Renal pelvis (tissue), 12 donors: ENCODE measurements at places on chromosomes 7 and 10.
A peak's percentile ranks its signal among the peaks of the same experiment; 100 is the strongest.

DNA sequence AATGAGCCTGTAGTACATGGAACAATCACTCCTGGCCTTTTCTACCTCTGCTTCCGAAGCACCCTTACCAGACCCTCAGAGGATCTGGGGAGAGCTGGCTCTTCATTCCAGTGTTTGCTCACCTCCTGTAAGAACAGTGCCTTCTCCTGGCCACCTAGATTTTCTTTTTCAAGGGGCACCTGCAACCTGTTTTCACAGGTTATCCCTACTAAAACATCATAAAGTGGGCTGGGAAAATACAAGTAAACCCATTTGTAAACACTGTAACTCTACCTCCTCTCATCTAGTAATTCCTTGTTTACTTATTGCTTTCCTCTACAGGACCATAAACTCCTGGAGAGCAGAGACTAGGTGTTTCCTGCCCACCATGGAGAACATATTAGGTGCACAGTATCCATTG lies 1.1 kb downstream of the PIK3AP1 start:
- DNase-seq = no peak

- DNase-seq = no peak
Observed at GRCh38 chr10:17009212-17009700, 120.4 kb downstream of the CUBN start.

- no peak for DNase-seq
Observed at GRCh38 chr7:149846436-149847046, 8.4 kb downstream of the ZNF862 start.

DNA sequence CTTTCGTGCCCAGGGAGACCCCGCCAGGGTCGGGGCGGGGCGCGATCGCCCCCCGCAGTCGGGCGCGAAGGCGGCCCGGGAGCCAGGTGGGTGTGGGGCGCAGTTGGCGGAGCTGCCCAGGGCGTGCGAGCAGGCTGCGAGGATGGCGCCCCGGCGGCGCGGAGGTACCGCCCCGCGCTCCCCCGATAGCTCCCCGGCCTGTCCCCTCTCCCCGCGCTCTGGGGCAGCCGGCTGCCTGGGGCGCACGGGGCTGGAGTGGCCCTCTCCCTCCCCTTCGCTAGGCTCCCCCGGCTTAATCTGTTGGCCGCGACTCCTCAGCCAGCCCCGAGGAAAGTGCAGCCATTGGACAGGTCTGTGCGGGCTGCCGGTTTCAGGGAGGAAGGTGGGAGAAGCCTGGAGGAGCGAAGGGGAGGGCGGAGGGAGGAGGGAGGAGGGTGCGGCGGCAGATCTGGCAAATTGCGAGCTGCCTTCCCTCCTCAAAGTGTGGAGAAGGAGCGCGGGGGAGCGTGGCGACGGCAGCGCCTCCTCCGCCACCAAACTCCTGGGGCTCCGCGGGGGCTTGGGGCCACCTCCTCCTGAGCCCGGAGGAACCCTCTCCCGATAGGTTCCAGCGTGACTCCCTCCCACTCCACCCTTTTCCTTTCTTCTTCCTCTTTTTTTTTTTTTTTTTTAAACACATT lies 361 bp upstream of the PLXDC2 start:
- peak; percentile 88 for DNase-seq

- no peak for DNase-seq
Observed at GRCh38 chr10:117542706-117543224, at the start of gene EMX2. Gene EMX2 (plus strand): TSS chr10:117542746. CDS start chr10:117543268, 522 bp downstream.

- no peak for DNase-seq
Observed at GRCh38 chr10:4296161-4296560, 511.2 kb upstream of the KLF6 start.

- DNase-seq = no peak
Observed at GRCh38 chr10:20879136-20879535, 18.0 kb downstream of the NEBL start.

DNA sequence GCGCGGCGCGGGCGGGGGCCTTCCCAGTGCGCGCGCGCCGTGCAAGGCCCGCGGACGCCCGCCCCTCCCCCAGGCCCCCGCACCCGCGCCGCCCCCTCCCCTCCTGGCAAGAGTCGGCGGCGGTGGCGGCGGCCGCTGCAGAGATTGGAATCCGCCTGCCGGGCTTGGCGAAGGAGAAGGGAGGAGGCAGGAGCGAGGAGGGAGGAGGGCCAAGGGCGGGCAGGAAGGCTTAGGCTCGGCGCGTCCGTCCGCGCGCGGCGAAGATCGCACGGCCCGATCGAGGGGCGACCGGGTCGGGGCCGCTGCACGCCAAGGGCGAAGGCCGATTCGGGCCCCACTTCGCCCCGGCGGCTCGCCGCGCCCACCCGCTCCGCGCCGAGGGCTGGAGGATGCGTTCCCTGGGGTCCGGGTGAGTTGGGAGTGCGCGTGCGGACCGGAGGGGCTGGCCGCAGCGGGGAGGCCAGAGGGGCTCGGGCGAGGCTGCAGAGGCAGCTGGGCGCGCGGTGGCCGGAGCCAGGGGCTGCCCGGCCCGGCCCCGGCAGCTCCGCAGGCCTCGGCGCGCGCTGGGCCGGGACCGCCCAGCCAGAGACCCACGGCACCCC lies at the start of gene BMPR1A:
Gene BMPR1A, plus strand, starts transcription at position 109 of the 602 bp plus-strand sequence. CDS start 119,400 bp downstream, outside the sequence.
- DNase-seq = peak; percentile 94

DNA sequence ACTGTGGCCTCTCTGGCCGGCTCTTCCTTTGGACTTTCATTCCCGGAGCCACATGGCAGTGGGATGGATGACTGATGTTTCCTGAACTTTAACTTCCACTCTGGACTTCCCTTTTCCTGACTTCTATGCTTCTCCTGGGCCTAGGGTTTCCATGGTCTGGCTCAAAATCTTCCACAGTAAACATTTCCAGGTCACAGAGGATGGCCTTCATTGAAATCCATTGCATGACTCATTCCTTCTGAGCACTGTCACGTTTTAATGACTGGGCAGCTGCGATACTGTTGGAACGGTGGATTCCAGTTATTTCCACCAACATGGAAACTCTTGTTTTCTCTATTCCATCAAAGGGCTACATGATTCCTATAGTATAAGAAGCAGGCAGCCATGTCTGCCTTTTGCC lies 24.4 kb upstream of the ZNF273 start:
- DNase-seq = no peak

DNA sequence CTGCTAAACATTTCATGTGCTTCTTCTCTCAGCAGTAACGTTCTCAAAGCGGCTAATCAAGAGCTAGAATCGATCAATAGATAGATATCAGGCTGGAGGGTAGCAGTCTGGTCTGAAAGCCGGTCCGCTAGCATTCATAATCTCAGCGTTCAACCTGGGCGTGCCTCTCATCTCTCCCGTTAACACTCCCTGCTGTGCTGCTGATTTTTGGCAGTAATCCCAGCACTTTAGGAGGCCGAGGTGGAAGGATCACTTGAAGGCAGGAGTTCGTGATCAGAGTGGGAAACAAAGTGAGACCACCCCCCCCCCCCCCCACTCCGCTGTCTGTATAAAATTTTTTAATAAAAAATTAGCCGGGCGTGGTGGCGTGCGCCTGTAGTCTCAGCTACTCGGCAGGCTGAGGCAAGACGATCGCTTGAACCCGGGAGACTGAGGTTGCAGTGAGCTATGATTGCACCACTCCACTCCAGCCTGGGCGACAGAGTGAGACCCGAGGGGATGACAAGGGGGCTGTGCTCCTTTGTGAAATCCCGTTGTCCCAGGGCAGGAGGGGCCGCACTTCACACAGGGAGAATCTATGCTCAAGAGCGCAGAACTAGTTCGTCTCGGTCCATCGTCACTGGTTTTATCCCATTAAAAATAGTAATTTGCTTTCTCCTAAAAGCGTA lies 624 bp upstream of the CEP55 start:
- peak; percentile 51 for DNase-seq

- DNase-seq = peak; percentile 10
Observed at GRCh38 chr10:88791924-88792323, 10.6 kb upstream of the LIPM start.

DNA sequence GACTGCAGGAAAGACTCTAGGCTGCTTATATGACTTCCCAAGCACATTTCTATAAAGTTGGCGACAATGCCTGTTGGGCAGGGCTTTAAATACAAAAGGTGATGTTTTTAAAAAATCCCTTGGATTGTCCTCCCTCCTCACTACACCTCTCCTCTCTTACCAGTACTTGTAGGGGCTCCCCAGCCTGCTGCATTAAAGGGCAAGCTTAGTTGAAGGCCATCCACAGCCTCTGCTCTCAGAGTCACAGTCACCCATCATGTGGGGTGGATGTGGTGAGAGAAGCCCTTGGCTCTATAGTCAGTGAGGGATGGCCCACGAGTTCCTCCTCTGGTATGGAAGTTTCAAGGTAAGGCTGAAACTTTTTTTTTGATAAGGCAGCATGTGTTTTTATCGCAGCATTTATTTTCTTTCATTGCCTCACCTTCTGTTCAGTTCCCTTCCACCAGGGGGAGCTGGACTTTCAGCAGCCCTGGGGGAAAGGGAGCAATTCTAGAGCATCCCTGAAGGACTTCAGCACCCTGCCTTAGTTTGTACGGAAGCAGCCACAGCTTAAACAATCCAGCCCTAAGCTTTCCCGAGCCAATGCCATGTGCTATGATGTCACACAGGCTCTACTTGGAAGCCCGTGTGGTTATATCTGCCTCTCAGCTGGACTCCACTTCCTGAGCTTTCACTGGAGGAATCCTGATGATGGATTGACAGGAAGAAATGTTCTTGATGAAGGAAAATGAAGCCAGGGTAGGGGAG lies 131.9 kb downstream of the CALCR start:
- DNase-seq = no peak

- DNase-seq = no peak
Observed at GRCh38 chr10:133209117-133209516, 20.9 kb upstream of the UTF1 start.

DNA sequence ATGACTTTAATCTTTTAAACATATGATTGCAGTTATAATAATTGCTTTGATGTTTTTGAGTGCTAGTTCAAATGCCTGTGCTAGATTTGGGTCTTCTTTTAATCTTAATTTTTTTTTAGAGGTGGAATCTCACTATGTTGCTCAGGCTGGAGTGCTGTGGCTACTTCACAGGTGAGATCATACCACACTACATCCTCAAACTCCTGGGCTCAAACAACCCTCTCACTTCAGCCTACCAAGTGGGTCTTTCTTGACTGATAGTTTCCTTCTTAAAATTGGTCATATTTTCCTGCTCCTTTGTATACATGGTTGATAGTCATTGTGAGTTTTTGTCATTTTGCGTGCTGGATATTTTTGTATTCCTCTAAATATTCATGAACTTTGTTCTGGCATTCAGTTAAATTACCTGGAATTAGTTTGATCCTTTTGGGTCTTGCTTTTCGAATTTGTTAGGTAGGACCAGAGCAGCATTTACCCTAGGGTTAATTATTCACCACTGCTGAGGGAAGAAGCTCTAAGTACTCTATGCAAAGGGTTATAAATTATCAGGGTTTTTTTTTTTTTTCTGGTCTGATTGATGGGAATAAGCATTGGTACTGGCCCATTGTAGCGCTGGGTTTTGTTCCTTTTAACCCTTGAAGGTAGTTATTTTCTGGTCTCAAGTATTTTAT lies 12.1 kb upstream of the TCAF1 start:
- no peak for DNase-seq

- DNase-seq = no peak
Observed at GRCh38 chr7:25026156-25026555, 46.2 kb upstream of the OSBPL3 start.

DNA sequence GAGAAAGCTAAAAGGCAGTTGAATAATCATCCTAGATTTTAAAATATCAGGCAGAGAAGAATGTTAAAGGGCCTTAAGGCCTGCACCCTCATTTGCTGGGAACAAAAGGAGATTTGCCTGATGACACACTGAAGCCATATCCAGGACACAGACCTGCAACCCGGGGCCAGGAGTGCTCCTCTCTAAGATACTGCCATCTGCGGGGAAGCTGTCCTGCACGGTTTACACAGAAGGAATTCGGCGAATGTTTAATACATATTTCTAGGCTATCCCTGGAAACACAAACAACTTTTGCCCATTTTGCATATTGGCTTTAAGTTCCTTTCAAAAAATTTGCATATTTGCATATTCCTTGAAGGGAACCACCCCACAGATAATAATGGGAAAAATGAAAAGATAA lies 52.3 kb downstream of the DYNC1I1 start:
- no peak for DNase-seq
